ENCODE measurements at places on chromosomes 2 and 18.

DNA sequence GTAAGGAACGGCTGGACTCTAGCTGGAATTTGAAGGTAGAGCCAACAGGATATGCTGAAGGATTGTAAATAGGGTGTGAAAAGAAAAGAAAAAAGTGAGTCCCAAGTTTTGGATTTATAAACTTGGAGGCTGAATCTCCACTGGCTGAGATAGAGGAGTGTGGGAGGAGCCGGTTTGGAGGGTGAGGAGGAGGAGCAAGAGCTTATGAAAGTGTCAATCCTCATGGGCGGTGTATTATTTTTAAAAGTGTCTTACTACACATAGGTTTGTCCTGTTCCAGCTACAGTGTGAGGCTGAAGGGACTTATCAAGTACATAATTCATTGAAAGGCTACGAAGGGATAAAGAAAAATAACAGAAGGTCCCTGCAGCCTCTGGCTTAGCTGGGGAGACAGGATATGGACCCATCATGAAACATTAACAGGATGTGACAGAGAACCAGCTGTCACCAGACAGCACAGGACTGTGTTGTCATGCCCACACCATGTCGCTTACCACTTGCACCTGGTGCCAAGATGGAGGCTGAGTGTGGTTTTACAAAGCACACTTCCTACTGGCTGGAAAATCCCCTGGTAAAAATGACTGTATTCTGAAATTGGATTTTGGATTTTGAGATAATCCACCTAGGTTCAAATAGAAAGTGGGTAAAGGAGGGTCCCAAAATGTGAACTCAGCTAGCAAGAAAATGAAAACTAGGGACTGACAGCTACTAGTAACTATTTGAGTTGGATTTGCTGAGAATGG lies 2.5 kb upstream of the MREG start:
- peak; percentile 95 for DNase-seq
- peak overlapping the region; percentile 59 for H3K27ac ChIP-seq
- H3K36me3 ChIP-seq, result no peaks in the 10 kb centered on the region
- H3K4me3 ChIP-seq, result no peak overlapping the region
- H3K4me1 ChIP-seq, result peaks cover 51% of the 10 kb centered on the region

DNA sequence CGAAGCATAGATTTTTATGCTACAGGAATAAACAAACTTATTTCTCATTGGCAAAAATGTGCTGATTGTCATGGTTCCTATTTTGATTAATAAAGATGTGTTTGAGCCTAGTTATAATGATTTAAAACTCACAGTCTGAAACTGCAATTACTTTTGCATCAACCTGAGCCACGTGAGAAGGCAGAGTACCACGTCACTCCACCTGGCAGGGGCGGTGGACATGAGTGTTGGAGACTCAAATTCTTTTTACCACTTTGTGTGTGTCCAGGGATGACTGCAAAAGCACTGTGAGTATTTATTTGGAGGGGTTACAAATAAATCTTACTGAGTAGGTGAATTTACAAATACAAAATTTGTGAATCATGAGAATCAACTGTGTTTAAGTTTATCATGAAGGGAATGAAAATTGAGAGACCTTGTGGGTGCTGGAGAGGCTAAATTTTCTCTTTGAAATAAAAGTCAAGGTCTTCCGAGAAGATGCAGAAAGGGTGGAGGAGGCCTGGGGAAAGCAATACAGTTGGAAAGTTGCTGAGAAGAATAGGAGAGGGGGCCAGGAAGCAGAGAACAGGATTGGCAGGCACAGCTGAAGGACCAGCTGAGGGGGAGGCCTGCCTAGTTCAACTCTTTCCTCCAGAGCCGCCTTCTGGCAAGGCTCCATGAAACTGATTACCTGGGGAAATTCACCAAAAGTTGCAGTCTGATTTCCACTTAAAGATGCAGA lies 316.4 kb downstream of the MYCN start:
- H3K4me3 ChIP-seq, result no peak overlapping the region
- no peak overlapping the region for H3K27ac ChIP-seq
- H3K27me3 ChIP-seq, result peaks cover 42% of the 10 kb centered on the region
- no peaks in the 10 kb centered on the region for H3K36me3 ChIP-seq
- DNase-seq, result no peak

DNA sequence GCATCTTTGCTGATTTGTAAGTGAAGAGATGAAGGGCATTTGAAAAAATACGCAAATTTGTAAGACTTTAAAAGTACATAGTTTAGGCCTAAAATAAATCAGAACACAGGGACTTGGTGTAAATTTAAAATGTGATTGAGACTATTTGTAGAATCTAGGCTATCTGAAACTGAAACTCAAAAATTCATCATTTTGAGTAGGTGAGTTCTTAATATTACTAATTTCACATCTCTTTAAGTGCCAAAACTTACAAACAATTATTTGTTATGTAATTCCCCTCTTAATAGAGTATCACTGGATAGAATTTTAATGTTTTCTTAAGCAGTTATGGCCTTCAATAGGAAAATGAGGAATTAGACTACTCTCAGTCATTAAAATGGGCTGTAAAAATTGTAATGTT lies 14.0 kb upstream of the HRH4 start:
- H3K36me3 ChIP-seq, result peaks cover 50% of the 10 kb centered on the region
- H3K27ac ChIP-seq, result no peak overlapping the region
- H3K4me1 ChIP-seq, result no peaks in the 10 kb centered on the region
- H3K27me3 ChIP-seq, result no peaks in the 10 kb centered on the region

DNA sequence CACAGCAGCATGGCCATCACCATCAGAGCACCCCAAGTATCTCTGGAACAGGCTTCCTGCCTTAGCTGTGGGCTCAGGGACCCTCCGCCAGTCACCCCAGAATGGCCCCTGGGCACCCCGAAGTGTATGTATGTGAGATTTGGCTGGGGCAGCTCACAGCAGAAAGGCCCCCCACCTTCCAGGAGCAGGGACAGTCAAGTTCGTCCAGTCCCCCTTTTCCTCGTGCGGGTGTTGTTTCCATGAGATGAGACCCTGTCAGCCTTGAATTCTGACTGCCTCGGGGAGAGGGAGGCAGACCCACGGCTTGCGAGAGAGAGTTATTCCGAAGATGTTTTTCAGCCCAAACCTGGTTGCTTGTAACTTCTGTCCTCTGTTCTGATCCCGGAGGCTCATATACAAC lies 290.9 kb upstream of the HDAC4 start:
- no peaks in the 10 kb centered on the region for H3K36me3 ChIP-seq
- no peak overlapping the region for H3K4me3 ChIP-seq
- no peak for DNase-seq
- H3K27ac ChIP-seq, result no peak overlapping the region

DNA sequence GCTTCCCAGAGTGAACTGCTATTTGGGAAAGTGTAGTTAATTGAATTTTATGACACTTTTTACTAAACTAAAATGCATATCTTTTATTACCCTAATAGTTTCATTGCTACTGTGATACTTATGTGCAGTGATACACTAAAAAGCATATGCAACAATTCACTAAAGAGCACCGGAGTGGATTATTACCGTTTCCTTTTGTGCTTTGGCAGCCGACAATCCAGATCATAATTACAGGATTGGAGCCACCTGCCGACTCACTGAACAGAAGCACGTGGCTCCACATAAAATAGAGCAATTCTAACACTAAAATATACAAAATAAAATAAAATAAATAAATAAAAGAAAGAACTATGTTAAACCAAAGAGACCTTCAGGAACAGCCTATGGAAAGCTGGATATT lies 583.4 kb downstream of the NRXN1 start:
- DNase-seq, result no peak
- no peaks in the 10 kb centered on the region for H3K36me3 ChIP-seq
- no peaks in the 10 kb centered on the region for H3K4me1 ChIP-seq
- H3K27me3 ChIP-seq, result no peaks in the 10 kb centered on the region
- no peak overlapping the region for H3K27ac ChIP-seq
- H3K4me3 ChIP-seq, result no peak overlapping the region
